Mesenteric fat pad (tissue), 1 donor: ENCODE measurements at places on chromosomes 2 and 18.
A peak's percentile ranks its signal among the peaks of the same experiment; 100 is the strongest.

DNA sequence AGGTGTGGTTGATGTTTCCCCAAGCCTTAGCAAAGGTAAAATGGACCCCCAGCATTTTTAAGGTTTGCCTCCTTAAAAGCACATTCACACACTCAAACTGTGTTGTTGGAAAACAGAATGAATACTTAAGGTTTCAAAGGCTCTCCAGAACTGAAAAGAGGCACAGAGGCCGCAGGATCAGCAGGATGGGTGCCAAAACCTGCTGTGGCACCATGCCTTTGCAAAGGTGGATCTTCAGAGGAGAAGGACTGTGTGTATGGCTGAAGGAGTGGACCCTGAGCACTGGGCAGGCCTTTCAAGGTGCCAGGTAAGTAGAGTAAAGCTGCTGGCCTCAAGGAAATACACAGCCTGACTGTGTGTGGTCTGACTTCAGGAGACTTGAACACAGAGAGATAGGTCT is 127.3 kb downstream of the XRCC5 start:
- DNase-seq: no peak

DNA sequence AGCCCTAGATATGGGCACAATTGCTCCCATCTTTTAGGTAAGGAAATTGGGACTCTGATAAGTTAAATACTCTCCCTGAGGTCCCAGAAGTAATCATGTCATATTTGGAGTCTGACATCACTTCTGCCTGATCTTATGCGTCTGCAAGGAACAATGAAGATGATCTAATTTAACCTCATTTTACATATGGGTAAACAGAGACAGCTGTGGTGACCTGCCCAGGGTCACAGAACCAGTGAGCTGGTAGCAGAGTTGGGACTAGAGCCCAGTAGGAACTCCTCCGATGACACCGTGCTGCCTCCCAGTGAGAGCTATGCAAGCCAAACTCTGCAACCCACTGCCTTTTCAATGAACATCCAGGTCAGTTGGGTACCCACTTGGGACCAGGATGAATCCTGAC is 17.8 kb downstream of the CTAGE1 start:
- no peak for DNase-seq

GRCh38 chr18:3356614-3357013 is 93.4 kb upstream of the TGIF1 start:
- no peak for DNase-seq

GRCh38 chr2:221624475-221624874 is 52.4 kb upstream of the EPHA4 start:
- DNase-seq: no peak

GRCh38 chr2:45813003-45813941 is 161.8 kb downstream of the PRKCE start:
- DNase-seq: no peak

- no peak for DNase-seq
Measured at GRCh38 chr18:24558403-24558802, 98.0 kb downstream of the HRH4 start.

GRCh38 chr2:44869761-44870160 is 71.7 kb upstream of the SIX3 start:
- no peak for DNase-seq

- no peak for DNase-seq
Measured at GRCh38 chr18:44835703-44836102, 155.0 kb downstream of the SETBP1 start.

DNA sequence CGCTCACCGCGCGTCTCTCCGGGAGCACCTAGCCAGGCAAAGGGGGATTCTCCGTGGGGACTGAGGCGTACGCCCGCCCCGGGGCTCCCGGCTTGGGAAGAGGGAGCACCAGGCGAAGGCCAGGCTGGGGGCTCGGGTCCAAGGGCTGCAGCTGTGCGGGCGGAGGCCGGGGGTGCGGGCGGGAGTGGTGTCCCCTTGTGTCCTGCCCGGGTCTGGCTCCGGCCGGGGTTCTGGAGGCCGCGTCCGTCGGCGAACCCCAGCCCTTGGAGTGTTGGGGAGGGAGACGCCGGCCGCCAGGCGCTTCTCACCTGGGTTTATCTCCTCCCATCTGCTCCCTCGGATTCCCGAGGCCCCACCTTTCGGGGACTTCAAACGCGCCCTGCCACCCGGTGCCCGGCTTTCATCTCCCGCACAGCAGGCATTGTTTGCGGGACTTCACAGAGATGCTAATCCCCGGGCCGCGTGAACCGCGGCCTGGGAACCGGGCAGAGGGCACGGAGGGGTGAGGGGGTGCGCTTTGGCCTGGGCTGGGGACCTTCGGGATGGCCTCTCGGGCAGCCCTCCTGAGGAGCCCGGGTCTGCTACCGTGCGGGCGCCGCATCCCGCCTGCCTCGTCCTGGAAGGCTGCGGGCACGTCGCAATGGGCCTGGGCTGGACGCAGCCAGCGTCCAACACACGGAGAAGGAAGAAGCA is 5.0 kb upstream of the GBX2 start:
- peak; percentile 87 for DNase-seq

DNA sequence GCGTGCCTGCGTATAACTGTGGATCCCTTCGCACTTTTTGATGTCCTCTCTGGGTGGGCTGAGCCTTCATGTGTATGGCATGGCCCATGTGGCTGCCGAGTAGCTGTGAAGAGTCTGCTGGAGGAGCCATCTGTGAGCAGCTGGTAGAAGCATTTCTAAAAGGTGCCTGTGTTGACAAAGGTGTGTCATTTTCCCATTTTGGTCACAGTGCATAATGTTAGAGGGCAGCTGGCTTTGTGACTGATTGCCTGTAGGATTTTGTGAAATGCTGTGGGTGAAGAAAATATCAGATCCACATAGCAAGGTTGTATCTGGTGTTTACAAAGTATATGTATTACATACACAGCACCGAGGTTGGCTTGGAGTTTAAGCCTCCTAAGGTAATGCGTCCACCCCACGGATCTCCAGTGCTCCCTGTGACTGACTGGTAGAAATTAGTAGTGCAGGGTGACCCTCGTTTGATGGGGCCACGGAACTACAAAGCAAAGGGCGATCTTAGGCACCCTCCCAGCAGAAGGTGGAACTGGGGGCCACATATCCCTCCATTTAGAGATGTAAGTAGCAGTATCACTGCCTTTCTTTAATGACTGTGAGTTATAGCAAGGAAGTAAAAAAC is 16.5 kb downstream of the GATA6 start:
- DNase-seq: no peak

DNA sequence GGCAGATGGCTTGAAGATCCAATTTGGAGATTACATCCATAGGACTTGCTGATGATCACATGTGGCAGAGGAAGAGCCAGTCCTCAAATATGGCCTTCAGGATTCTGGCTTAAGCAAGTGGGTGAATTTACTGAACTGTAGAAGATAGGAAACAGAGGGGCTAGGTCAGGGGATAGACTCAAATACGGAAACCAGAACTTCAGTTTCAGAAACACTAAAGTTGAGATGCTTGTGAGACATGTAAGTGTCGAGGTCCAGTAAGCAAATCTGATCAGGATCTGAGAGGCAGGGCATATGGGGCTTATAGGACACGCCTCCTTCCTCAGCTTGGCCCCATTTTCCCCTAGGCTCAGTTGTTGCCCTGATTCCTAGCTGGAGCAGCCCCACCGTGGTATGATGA is 107.7 kb downstream of the LBH start:
- no peak for DNase-seq

DNA sequence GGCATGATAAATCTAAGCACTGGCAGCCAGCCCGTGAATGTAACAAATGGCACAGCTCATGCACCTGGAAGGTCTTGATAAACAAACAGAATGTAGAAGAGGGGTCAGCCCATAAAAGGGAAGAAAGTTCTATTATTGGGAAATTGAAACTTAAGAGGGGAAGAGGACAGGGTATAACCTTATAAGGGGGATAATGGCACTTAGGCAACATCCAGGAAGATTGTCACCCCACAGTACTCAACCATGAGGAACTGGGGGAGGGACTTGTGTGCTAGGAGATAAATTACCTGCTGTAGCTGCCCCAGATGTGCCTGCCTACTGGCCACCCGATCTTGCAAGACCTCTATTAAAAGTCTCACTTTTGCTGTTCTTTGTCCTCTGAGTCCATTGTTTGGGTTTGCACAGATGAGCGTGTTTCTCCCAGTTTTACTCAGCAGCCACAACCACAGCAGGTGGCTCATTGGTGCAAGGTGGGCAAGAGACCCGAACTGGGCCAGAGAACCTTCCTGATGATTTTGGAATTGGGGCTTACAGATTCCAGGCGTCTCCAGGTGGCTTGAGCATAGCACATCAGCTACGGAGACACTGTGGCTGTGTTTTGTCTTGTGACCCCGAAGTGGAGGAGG is 79.0 kb upstream of the TAF1B start:
- DNase-seq: no peak

GRCh38 chr2:188306271-188306670 is 14.6 kb downstream of the GULP1 start:
- DNase-seq: no peak

GRCh38 chr2:94762600-94762999 is 108.6 kb upstream of the TEKT4 start:
- no peak for DNase-seq

GRCh38 chr2:178105566-178105965 is 6.7 kb upstream of the RBM45 start:
- DNase-seq: no peak
